ENCODE measurements at places on chromosomes 3 and 15.

GRCh38 chr3:115246461-115247020 is 99.5 kb upstream of the ZBTB20 start:
- DNase-seq, result no peak

- no peak for DNase-seq
These were observed 33.2 kb upstream of the TRIM59 start for GRCh38 chr3:160482796-160483195.

DNA sequence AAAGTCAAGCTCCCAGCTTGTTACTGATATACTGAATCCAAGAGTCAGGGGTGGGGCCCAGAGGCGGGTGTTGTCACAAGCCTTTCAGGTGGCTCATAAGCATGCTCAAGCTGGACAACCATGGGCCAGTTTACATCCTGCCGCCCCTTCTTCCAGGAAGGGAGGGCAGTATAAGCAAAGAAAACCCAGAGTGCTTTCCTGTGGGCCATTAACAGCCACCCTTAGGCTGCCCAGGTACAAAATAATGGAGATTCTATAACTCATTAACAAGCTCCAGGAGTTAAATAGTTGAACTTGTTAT is 183.2 kb downstream of the NTRK3 start:
- no peak for DNase-seq

- no peak for DNase-seq
These were observed 146.9 kb upstream of the GADL1 start for GRCh38 chr3:31041161-31041978.

DNA sequence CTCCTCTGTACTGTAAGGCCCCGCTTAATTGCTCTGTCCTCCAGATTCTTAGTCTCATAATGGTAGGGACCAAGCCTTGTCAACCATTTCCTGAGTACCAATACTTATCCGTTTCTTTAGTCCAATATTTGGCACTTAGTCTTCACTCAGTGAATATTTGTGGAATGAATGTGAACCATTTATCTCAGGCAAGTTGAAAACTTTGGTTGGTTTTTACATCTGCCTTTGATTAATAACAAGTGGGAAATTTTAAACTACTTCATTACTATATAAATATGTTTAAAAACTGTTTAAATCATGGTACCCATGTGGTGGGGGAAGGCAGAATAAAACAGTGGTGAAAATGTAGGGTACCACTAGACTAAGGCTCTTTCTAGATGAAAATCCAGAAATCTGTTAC is 15.2 kb downstream of the CA12 start:
- no peak for DNase-seq

GRCh38 chr3:186510374-186511079 is 33.7 kb downstream of the CRYGS start:
- no peak for DNase-seq

DNA sequence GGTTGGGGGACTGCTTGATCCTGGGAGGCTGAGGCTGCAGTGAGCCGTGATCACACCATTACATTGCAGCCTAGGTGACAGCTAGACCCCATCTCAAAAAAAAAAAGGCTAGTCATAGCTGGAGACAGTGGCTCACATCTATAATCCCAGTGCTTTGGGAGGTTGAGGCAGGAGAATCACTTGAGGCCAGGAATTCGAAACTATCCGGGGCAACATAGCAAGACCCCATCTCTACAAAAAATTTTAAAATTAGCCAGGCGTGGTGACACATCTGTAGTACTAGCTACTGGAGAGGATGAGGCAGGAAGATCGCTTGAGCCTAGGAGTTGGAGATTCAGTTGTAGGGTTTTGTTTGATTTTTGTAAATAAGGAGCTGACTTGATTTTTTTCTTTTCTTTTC is 45.6 kb downstream of the KNL1 start:
- DNase-seq, result no peak

DNA sequence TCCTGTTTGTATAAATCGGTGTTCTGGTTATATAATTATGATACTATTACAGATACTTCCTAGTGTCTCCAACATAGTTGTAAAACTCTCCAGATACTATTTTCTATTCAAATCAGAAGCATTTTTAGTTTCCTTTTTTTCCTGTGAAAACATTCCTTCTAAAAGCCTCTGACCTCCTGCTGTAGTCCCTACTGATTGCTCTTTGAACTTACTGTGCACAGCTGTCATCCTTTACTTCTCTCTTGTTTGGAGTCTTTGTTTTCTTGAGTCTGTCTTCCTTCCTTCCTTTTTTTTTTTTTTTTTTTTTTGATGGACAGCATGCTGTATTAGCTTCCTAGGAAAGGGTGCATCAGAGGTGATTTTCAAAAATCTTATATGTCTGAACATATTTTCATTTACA is 28.9 kb downstream of the NR2C2 start:
- no peak for DNase-seq

GRCh38 chr15:92394309-92395097 is 822 bp downstream of the ST8SIA2 start:
- DNase-seq, result no peak

DNA sequence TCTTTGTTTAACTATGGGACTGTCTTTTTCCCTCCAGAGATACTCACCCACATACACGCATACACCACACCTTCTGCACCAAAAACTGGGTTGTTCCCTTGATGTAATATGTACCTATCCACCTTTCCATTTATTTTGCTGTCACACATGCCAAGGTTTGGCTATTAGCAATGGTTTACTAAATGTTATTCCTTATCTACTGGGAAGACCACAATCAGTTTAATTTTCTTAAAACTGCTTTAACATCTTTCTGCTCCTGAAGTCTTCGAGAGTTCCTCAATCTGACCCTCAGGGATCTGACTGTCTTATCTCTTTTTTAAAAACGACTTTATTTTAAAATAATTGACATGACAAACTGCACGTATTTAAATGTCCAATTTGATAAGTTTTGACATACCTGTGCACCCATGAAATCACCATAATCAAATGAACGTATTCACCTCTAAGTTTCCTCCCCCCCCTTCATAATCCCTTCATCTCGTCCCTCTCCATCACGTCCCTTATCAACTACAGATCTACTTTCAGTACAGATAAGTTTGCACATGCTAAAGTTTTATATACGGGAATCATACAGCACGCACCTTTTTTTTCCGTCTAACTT is 805 bp upstream of the TRPM7 start:
- no peak for DNase-seq

DNA sequence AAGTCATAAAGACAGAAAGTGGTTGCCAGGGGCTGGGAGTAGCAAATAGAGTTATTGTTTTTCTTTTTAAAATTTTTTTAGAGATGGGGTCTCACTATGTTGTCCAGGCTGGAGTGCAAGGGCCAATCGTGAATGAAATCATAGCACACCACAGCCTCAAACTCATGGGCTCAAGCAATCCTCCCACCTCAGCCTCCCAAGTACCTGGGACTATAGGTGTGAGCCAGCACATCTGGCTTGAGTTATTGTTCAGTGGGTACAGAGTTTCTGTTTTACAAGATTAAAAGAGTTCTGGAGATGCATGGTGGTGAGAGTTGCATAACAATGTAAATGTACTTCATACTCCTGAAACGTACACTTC is 23.6 kb downstream of the PFKFB4 start:
- no peak for DNase-seq

DNA sequence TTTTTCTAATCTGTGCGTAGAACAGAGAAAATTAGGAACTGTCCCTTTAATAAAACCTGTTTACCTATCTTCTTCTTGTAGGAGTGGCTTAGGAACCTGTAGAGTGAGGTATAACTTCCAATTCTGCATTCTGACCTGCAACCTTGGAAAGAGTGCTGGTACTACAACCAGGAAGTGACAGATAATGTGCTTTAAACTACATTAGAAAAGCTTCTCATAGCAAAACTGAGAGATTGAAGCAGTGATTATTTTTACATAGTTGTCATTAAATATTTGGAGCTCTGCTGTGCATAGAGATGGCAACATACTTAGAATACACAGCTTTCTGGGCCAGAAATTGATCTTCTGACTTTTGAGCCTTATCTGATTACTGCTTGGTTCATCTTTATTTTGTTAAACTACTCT is 50.4 kb upstream of the ZDHHC23 start:
- no peak for DNase-seq

- no peak for DNase-seq
These were observed 129.3 kb downstream of the SSR3 start for GRCh38 chr3:156425651-156426050.

DNA sequence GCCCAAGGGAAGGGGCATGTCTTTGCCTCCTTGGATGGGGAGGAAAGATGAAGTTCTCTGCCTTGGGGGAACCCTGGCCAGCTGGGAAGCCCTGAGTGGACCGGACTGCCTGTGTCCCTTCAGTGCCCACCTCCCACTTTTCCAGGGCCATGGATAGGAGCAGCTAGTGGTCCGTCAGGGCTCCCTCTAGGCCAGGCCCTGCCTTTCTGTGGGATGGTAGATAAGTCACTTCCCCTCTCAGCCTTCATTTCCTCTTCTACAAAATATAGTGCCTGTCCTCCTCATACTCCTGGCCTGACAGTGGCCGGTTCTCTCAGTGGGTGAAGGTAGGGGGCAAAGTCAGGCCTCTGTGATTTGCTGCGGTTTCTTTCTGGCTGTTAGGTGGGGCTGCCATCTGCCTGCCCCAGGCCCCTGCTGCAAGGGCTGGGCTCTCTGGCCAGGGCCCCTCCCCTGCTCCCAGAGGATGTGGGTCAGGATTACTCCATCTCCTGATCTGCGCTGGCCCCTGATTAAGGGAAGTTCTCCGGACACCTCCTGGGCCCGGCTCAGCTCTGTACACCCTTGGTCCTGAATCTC is 1.4 kb downstream of the PLEKHO2 start:
- DNase-seq, result no peak

DNA sequence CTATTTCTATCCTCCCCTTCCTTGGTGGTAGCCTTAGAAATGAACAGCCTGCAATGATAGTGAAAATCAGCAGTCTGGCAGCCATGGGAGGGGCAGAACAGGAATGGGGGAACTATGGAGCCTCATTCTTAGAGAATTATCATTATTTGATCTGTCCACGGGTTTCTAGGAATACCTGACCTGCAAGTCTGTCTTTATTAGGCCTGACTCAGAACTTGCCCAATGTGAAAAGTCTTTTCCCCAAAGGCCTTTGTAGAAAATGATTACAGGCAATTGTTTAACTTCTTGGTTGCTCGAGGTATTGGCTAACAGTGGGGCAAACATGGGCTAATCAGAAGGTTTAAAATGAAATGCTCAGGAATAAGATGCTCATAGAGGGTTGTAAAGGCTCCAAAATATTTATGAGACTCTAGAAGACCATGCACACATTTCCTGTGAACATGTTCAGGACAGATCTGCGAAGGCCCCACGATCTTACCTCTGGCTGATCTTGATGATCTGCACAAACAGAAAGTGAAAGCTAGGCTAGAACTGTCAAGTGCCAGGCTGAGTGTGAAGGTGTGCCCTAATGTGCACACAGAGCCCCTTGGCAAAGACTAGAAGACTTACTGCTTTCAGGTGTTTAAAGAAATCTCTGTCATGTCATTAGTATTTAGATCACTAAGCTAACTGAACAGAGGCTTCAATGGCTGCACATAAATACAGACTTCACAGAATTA is 39.6 kb upstream of the LAMP3 start:
- DNase-seq, result no peak

GRCh38 chr15:85760049-85760448 is 34.7 kb downstream of the KLHL25 start:
- no peak for DNase-seq

DNA sequence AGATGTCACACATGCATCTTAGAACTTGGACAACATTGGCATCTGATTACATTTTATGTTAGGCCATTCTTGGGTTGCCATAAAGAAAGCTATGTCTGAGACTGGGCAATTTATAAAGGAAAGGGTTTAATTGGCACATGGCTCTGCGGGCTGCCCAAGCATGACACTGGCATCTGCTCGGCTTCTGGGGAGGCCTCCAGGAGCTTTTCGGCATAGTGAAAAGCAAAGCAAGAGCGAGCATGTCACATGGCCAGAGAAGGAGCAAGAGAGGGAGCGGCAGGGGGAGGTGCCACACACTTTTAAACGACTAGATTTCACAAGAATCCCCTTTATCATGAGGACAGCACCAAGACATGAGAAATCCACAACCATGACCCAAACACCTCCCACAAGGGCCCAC is 11.3 kb downstream of the RYR3 start:
- no peak for DNase-seq

DNA sequence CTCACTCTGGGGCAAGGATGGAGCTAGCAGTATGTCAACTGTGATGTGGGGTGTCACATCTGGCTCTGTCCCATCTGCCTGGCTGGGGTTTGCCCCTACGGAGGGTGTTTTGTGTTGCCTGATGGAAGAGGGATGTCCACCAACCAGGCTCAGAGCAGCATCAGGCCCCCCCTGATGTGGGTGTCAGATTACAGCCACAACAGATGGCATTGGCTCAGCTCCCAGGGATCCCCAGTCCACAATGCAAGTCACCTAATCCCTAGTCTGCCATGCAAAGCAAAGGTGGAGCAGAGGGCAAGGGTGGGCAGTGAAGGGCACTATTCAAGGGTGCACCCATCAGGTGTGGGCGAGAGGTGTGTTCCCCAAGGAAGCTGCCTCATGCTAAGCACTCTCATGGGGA is 48.9 kb upstream of the AMOTL2 start:
- DNase-seq, result no peak

DNA sequence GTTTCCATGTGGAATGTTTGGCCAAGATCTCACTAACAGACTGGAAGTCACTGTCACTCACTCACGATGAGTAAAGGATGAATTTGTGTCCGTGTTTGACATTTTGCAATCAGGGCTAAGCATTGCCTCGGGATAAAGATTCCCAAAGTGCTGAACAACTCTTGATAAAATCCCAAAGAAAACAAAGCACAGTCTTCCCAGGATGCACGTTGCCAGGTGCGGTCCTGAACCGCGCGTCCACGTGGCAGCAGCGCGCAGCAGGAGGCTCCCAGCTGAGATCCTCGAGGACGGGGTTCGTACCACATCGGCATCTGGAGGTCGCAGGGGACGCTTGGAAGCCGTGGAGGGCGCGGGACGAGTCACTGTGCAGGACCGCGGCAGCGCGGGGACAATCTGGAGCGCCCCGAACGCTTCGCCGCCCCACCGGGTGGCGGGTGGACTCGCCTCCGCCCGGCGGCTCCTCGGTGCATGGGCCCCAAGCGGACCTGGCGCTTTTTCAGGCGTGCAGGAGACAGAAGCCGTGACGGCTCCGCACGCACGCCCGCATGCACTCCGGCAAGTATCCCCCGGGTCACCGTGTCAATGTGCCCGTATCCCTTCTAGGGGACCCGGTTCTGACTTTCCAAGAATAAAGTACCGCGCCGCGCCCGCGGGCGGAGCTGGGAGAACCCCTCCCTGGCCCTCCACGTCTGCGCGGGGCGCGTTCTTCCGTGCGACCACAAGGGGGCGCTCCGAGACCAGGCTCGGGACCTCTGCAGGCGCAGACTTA is 17.7 kb downstream of the CPN2 start:
- no peak for DNase-seq
